Left cardiac atrium (tissue), 4 donors: ENCODE measurements at places on chromosomes 1 and 21. TPM values are rescaled to one million over a fixed set of nuclear protein-coding genes. Genes with fewer than 3 reads are reported as not detected.
A peak's percentile ranks its signal among the peaks of the same experiment; 100 is the strongest.

The SGIP1 gene
- total RNA-seq, result 3.4 TPM

DNA sequence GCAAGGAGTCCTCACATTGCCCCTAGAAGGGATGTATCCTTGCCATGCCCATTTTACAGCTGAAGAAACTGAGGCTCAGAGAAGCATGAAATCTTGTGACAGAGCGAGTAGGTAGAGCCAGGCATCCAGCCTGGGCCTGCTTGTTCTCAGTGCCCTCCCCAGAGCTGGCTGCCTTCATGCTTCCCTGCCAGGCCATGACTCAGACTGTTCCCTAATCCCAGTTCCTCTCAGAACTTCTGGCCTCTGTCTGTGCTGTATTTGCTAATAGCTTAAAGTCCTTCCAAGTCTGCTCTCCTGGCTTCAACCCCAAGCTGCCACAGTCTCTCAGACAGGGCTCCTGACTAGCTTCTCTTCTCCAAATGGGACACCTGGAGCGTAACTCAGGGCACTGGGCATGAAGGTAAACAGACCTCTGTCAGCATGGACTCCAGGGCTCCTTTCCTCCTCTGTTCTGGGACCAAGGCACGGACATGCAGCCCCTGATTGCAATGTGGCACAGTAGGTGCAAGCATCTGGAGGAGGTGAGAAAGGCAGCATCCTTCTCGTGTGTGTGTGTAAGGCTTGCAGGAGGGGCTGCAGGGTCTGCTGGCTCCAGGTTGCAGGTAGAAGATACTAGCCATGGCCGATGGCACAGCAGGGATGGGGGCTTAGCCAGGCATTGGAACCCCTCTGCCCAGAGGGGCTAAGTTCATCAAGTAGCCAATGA, 122.7 kb downstream of the HMGB4 start:
- peak; percentile 73 for DNase-seq

The KRTAP21-2 gene
- total RNA-seq, result not detected

GRCh38 chr1:59900640-59901039, 25.9 kb downstream of the CYP2J2 start:
- DNase-seq, result no peak

DNA sequence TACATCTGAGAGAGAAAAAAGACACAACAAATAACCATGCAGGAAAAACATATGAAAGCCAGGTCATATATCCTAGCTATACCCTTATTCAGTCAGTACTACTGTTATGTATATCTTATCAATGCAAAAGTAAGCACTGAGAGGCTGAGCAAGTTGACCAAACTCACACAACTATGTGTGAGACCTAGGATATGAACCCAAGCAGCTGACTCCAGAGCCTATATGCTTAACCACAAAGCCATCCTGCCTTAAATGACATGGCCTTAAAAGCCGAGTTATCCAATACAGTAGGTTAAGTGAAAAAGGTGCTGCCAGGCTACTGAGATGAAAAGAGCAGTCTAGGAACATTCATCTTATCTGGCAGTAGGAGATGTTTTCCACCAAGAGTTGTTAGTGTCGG, 151.6 kb downstream of the RERE start:
- no peak for DNase-seq

DNA sequence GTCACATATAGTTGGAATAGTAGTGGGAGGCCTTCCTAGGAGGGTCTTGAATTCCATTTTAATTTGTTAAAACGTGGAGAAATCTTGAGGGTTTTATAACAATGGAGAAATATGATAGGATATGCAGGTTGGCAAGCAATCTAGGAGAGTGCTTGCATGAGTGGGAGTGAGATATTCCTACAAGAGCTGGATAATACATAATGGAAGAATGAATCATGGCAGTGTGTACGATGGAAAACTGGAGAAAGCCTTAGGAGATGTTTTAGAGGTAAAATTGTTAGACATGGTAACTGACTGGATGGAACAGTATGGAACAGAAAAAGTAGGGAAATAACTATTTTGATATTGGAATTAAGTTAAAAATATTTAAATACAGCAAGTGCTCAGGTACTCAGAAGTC, 352.4 kb downstream of the PTBP2 start:
- DNase-seq, result no peak

The TRIM58 gene
- 0.32 TPM for total RNA-seq

The A3GALT2 gene
- 0.24 TPM for total RNA-seq

- DNase-seq, result no peak
These were observed 20.5 kb upstream of the UBL4B start for GRCh38 chr1:110091791-110092190.

GRCh38 chr1:50970509-50970887, 453 bp downstream of the CDKN2C start:
- DNase-seq, result no peak
